Activated T-cell treated with anti-CD3 and anti-CD28 coated beads for 48 hours (primary cell): ENCODE measurements at places on chromosomes 5 and 9.

DNA sequence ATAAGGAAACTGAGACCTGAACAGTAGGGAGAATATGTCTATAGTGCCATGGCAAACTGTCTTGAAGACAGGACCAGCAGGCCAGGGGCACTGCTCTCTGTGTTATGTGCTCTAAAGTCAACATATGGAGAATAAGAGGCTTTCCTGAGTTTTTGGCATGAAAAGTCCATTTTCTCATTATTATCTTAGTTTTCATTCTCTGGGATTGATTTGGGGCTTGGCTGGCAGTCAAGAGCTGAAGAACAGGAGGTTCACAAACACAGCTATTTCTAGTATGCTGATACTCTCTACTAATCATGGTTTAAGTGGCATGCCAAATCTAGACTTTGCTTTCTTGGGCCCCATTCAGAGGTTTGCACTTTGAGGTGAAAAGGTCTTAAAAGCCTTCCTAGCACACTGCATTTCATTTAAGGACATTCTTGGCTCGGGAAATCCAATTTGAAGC lies 404.4 kb downstream of the ZNF608 start:
- no peak for DNase-seq

- no peak for DNase-seq
Observed at GRCh38 chr5:18220631-18221030, 586.4 kb downstream of the TAF11L14 start.

GRCh38 chr5:16508730-16509531 lies 43.3 kb upstream of the ZNF622 start:
- no peak for DNase-seq

DNA sequence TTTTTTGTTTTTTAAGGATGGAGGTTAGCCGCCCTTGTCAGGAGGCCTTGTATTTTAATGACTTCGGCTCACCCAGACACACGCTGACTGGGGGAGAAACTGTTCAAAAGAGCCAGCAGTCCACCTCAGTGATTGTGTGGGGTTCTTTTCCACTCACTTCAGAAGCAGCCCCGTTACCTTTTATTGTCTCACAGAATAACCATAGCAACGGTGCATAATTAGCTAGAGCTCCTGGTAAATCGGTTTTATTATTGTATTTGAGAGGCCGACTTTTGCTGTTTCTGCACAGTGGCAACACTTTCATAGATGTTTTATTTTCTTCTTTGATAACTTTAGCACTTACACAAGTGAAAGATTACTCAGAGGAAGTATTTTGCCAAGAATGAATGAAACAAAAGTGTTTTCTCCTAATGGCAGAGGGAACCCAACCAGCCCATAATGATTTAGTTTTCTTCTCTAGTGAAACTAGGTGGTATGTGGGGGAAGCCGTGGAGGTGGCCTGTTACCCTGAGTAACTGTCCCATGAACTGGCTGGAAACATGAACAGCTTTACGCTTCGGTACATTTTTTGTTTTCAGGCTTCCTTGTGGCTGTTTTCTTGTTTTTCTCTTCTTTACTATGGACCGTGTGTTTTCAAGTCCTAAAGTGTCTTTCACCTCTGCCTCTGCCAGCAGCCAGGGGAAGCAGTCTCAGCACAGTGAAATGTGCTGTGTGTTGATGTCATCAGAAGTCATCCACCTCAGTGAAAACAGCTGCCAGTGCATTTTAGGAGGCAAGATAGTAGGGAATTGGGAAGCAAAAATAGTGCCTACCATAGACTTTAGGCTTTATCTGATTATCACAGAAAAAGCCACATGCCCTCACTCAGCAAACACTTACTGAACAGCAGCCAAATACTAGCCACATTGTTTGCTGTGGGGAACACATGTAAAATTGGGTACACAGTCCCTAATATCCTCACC lies 414.7 kb downstream of the KDM4C start:
- no peak for DNase-seq

DNA sequence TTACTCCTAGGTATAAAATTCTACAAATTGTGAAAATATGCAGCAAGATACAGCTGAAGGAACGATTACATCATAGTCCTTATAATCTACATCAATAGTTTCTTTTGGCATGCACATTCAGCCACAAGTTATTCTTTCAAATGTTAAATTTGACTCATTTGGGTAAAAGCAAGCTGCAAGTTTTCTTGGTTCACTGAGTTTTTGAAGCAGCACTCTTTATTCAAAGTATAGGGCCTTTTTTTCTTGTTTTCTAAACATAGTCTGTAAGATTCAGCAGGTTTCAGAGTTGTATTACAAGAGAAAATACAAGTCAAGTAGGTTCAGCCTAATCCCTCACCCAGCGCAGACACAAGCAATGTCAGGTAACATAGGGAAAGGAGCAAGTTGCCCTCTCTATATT lies 981.5 kb downstream of the PTPRD start:
- DNase-seq, result no peak

GRCh38 chr5:9361835-9362234 lies 184.0 kb downstream of the SEMA5A start:
- DNase-seq, result peak; percentile 13

DNA sequence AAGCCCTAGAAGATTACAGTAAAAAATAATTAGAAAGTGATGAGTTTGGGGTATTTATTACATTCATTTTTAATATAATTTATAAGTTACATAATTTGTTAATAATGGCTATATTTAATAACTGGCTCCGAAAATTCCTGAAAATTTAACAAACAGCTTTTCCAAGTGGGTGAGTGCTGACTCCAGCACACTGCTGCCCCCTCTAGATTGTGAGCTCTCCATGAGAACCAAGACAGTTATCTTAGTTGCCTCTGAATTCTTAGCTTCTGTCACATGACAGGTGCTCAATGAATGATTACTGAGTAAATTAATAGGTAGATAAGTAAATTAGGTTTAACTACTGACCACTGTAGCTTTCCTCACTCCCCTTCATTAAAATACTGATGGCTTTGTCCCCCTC lies 7.8 kb downstream of the KLHL3 start:
- no peak for DNase-seq

DNA sequence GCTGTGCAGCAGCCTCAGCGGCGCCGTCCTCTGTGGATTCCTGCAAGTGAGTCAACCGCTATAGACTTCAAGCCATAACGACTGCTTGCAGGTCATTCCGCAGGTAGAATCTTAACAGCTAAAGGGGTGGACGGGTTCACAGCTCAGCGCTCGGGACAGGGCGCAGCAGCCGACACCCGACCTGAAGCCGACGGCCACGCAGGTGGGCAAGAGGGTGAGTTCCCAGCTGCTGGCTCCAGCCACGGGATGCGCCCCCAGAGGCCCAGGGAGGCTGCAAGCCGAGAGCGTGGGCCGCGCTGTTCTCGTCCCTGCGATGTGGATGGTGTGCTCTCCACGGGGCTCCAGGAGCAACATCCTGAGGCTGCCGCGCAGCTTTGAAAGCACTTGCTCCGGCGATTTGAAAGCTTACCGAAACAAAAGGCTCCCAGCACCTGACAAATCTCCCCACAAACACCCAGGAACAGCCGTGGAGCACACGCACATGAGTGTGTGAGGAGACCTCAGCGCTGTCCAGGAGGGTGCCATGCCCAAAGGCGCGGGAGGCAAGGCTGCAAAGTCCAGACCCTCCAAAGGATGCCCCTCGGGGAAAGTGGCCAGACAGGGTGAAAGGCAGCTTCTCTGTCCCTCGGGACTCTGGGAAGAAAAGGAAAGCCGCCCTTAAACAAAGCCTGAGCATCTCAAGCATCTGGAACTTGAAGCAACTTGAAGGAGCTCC lies 48.7 kb downstream of the EXD3 start:
- no peak for DNase-seq

GRCh38 chr5:119274767-119275130 lies 81.1 kb upstream of the TNFAIP8 start:
- no peak for DNase-seq

DNA sequence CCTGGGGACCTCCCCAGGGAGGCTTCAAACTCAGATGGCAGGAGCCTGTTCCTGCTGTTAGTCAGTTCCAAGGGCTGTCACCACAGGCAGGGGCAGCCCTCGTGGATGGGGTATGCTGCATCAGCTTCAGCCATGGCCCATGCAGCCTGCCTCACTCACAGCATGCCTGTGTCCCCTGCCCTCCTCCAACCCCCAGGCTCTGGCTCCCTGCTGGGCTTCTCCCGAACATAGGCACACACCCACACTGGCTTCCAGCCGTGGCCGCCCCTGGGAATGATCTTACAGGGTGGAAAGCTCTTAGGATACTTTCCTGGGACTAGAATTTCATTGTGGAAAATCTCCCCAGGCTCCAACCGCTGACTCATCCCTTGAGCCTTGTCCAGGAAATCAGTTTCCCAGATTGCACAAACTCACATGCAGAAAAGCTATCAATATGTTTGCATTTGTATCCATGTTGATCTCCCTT lies 163.8 kb downstream of the SEC61B start:
- no peak for DNase-seq

DNA sequence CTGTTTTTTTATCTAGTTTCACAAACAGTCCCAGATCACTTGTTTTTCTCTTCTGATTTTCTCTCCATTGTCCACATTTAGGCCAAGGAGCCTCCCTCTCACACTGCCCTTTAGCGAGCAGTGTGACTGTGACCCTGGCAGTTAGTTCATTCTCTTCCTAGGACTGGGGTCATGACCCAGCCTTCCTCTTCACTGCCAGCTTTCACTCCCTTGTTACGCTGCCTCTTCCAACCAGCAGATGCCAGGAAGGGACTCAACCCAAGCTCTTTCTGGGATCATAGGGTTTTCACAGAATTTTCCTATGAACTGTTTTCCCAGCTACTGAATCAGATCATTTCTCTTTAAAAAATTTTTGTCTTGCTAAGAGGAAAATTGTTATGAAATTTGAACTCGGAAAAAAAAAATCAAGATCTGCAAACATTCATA lies 70.9 kb downstream of the LMNB1 start:
- DNase-seq, result no peak

GRCh38 chr9:83047839-83048775 lies 14.8 kb downstream of the RASEF start:
- no peak for DNase-seq

- DNase-seq, result peak; percentile 26
Observed at GRCh38 chr9:112380102-112380824, at the start of gene HSDL2. Gene HSDL2, plus strand, starts transcription at chr9:112380108. Its CDS starts 56 bp downstream, at chr9:112380164.

- DNase-seq, result no peak
Observed at GRCh38 chr5:14587150-14587549, 5.6 kb downstream of the OTULINL start.

DNA sequence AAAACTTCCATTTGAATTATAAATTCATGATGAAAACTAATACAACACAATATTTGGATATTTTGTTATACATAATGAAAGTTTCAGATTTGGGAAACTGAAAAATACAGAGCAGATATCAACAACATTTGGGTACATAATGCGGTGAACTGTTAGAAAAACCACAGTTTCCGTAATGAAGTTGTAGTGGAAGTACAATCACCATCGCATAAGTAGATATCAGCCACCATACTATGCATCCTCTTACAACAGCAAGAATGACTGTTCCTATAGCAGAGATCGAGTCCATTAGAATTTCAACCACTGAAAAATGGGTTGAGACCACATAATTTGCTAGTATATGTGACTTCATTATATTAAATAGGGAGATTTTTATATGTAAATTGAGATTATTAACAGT lies 770.2 kb upstream of the DMAC1 start:
- no peak for DNase-seq

DNA sequence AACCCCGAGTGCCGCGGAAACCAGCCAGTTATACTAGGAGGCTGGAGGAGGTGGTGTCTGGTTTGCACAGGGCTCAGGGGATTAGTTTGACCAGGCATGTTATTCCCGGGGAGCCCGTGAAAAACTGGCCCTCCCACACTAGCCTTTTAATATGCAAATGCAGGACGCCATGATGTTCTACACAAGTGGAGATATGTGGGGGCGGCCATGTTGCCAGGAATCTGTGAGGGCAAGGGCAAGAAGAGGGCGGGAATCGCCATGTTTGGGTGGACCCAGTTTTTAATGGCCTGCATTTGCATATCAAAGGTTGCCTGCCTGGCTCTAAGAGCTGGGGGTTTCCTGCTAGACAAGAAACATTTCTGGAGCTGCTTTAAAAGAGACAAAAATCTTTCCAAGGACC lies 940.7 kb downstream of the CDH18 start:
- no peak for DNase-seq

- no peak for DNase-seq
Observed at GRCh38 chr5:80103371-80103770, 68.2 kb downstream of the THBS4 start.

- DNase-seq, result no peak
Observed at GRCh38 chr5:60382716-60383115, 317.2 kb downstream of the DEPDC1B start.

DNA sequence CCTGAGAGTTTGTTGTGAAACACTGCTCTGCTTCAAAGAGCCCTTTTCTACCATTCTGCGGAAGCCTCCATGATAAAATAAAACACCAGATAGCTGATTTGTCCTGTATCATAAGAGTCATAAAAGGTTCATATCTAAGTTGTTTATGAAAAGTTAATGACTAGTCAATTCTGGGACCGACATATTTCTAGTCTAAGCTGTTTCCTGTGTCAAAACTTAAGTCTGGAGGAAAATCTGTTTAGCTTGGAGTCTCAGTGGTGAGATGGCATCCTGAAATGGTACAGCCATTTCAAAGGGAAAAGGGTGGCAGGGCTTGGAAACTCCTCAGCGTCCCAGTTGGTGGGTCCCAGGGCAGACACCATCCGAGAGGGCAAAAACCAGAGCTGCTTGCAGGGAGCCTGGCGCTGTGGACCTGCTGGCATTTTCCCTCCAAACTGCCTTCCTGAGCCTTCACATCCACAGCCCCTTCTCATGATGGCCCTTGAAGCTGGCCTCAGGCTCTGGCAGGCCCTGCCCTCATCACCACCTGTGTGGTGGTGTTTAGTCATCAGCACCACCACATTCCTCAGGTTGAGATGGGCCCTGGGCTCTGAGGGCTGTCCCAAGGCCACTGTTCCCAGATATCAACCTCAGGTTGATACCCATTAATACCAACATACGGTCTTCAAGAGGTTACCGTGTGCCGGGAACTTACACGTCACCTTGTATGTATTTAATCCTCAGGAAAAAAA lies 184.0 kb downstream of the HSPA4 start:
- DNase-seq, result no peak

DNA sequence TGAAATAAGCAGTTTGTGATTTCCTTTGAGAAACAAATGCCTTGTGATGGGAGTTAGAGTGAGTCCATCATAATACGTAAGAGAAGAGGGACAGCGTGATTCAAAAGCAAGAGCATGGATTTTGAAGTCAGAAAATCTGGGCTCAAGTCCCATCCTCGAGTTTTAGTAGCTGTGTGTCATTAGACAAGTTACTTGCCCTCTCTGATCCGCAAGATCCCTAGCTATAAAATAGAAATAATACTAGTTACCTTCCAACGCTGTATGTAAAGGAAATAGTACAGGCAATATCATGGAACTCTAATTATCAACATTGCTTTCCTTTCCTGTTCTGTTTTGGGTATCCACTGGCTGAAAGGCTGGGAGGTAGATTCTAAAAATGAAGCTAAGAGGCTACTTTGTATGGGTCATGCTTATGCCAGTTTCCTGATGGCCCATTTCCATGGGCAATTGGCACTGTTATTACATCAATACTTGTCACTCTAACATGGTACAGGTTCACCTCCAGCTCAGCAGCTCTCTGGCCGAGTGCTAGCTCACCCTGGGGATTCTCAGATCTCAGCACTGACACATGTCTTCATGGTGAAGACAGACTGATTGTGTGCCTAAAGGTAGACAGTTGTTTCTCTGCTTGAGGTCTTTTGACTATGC lies 241.7 kb upstream of the KLF4 start:
- no peak for DNase-seq

- peak; percentile 63 for DNase-seq
Observed at GRCh38 chr9:114691046-114691955, 9.3 kb upstream of the TEX48 start.
